ENCODE measurements at places on chromosomes 3 and 15. TPM values are rescaled to one million over a fixed set of nuclear protein-coding genes. Genes with fewer than 3 reads are reported as not detected.

Gene STRA6
- total RNA-seq = 32.5 TPM

Gene PAQR5
- total RNA-seq = 0.39 TPM

- no peaks in the 10 kb centered on the region for H3K27me3 ChIP-seq
- no peak overlapping the region for H3K4me3 ChIP-seq
- DNase-seq = peak; percentile 90
Measured at GRCh38 chr3:24365168-24365567, 129.5 kb downstream of the THRB start.

DNA sequence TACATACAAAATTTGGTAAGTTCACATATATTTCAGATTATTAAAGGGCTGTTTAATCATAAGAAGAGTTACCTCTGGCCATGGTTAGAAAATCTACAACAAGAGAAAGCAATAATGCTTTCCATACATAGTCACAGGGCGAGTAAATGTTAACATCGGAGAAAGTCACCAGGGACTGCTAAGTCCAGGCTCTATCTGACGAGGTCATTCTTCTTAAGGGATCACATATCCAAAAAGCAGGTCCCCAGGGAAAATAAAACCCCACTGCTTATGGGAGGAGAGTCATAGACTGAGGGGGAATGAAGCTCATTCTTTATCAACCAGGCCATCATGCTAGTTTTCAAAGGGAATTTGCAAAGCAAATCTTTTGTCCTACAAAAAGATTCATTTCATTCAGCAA lies 3.1 kb downstream of the PCYT1A start:
- no peaks in the 10 kb centered on the region for H3K27me3 ChIP-seq
- H3K4me3 ChIP-seq = no peak overlapping the region
- peaks cover 58% of the 10 kb centered on the region for H3K4me1 ChIP-seq

Data from cardiac muscle cell (in vitro differentiated cells and primary cell).